NCI-H2081 (cell line): ENCODE measurements at places on chromosomes 16 and 17.

- no peak for DNase-seq
These were observed 119.7 kb downstream of the KIF2B start for GRCh38 chr17:53942436-53942835.

- DNase-seq, result no peak
These were observed 3.9 kb upstream of the MYO1D start for GRCh38 chr17:32880671-32881453.

GRCh38 chr17:72008236-72008876, 112.5 kb upstream of the SOX9 start:
- no peak for DNase-seq

GRCh38 chr17:82278786-82279391, 5.4 kb upstream of the CSNK1D start:
- no peak for DNase-seq

DNA sequence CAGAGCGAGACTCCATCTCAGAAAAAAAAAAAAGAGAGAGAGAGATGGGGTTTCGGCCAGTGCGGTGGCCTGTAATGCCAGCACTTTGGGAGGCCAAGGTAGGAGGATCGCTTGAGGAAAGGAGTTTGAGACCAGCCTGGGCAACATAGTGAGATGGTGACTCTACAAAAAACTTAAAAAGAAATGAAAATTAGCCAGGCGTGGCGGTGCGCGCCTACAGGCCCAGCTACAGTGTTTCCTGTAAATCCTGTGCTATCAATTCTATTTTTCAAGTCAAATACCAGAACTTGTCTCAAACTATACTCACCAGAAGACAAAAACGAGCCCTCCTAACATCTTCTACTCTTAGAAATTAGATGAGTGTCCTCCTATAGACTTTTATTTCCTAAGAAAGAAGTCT, 19.3 kb downstream of the UBE2O start:
- no peak for DNase-seq

- no peak for DNase-seq
These were observed 16.8 kb upstream of the TVP23A start for GRCh38 chr16:10835281-10835931.

DNA sequence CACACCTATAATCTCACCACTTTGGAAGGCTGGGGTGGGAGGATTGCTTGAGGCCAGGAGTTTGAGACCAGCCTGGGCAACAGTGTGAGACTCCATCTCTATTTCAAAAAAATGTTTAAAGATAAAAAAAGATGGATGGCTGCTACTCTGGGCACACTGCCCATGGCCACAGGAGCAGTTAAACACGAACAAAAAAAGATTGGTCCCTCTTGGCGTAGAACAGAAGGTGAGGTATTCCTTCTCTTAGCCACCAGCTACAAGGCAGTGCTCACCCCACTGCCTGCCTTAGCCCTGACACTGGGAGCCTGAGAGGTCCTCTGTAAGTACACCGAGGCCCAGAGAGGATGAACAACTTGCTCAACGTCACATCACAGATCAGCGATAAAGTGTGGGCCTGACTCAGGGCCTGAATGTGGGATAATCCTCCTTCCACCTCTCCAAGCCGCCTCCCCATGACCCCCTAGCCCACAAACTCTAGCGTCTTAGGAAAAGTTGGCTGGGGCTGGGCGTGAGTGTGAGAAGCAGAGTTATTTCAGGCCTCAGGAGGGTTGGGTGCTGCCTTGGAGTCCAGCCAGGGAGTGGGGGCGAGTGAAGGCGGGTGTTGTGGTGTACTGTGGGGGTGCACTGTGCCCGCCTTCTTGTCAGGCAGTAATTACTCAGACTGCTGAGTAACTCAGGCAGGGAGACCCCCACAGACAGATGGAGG, 2.3 kb upstream of the DPH1 start:
- DNase-seq, result no peak

- no peak for DNase-seq
These were observed 32.4 kb downstream of the IL21R start for GRCh38 chr16:27434141-27435051.

GRCh38 chr16:89613231-89613953, at the start of gene DPEP1:
DPEP1 (plus strand) TSS chr16:89613642; CDS start chr16:89630411, 16,769 bp downstream.
- DNase-seq, result no peak

DNA sequence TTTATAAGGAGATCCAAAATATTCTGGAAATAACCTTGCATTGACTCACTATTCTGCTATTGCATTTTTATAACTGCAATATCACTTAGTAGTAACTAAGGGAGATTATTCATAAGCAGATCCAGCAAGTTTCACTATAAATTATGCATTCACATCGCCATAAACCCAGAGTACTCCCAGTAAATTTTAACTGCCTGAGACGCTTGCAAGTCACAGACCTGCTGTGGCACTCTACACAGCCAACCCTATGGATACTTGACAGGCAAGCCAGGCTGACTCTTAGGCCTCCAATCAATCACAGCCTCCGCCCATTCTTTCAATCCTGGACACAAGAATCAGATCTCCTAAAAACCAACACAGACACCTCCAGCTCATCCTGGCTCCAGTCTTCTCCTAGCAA, 28.2 kb downstream of the USP31 start:
- DNase-seq, result no peak

- no peak for DNase-seq
These were observed 58.7 kb downstream of the ANKRD11 start for GRCh38 chr16:89431630-89432029.

DNA sequence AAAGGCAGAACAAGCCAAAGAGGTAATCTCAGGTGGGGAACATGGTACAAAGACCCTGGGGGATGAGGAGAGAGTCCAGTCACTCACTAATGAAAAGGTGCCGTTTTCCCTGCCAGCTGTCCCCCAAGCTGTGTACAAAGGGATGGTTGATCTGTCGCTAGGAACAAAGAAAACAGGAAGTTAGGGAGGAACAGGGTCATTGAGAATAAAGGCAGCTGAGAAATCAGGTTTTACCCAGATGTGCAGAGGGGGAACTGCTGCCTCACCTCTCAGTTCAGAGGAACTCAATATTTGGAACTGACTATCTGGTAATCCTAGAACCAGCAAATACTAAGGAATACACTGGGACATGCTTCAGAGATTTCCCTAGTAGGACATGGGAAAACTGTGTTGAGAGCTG, 1.5 kb downstream of the RSKR start:
- DNase-seq, result no peak

- no peak for DNase-seq
These were observed 2.6 kb downstream of the OVCA2 start for GRCh38 chr17:2044263-2044894.

DNA sequence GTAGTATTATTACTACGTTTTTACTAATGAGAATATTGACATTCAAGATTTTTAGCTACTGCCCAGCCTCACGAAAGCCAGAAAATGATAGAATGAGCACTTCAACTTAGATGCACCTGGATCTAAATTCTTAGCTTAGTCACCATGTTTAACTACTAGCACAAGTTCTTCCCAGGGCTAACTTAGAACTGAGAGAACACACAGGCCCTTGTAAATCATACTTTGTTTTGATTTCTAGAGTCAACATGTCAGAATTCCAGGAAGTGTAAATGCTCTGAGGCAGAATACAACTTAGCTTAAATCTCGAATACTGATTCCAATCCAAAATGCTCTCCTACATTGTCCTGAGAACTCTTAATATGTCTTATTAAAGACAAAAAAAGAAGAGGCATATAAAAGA, 6.8 kb upstream of the ACSM1 start:
- no peak for DNase-seq

GRCh38 chr17:17388657-17389496, 85.7 kb downstream of the NT5M start:
- no peak for DNase-seq

DNA sequence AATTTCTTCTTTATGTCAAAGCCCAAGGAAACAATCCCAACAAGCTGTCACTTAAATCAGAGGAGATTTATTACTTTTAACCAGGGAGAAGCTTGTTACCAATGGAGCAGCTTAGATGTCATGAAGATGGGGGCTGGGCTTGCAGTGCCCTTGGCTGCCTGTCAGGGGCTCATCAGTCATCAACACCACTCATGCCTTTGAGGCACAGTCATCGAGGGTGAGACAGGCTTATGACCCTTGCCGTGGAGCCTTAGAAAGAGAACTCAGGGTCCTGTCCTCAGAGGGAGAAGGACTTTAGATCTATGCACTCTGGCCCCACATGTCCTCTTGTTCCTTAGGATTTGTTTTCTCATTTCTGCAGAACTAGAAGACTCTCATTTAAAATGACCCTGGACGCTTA, 318.3 kb downstream of the CBLN1 start:
- no peak for DNase-seq

DNA sequence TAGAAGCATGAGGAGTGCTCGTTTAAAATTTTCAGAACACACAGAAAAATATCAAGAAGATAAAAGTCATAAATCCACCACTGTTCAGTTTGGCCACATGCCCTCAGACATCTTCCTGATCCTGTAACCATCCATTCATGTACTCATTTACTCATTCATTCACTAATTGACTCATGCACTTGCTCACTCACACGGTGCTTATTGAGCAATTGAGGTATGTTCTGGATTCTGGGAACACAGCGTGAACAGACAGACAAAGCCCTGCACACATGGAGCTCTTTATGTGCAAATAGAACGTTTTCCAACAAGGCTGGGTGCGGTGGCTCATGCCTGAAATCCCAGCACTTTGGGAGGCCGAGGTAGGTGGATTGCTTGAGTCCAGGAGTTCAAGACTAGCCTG, 10.2 kb upstream of the NATD1 start:
- DNase-seq, result no peak
